CD8-positive, alpha-beta memory T cell (primary cell): ENCODE measurements at places on chromosomes 3 and 15. TPM values are rescaled to one million over a fixed set of nuclear protein-coding genes. Genes with fewer than 3 reads are reported as not detected.

DNA sequence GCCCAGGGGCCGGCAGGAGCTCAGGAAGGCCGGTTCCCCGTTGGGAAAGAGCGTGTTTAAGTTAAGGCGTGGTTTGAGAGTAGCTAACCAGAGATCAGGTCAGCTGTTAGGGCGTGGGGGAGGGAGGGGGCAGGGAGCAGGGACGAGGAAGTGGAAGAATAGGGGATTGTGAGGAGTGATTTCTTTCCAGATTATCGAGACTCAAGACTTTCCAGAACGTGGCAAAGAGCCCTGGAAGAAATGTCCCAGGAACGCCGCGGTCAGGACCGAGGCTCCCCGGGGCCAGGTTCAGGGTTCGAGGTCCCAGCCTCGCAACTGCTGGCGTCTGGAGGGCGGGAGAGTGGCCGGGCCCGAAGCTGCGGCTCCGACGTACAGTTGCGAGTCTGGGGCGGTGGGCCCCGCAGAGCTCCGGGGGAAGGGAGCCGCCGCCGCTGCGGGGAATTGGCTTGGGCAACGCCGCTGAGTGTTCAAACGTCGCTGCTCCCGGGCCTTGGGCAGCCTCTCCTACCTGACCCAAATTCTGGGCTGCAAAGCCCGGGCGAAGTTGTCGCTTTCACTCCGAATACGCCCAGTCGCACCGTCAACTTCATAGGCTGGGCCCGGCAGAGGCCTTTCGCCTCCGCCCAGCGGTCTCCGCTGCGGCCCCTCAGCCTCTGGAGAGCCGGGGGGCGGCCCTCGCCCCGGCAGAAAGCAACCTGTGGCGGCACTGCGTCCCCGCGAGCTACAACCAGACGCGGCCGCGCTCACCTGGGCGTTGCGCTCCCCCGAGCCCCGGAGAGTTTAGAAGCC lies 9.5 kb downstream of the ISL2 start:
- DNase-seq = no peak

GRCh38 chr3:193194371-193194770 lies 46.7 kb upstream of the PLAAT1 start:
- DNase-seq = no peak

DNA sequence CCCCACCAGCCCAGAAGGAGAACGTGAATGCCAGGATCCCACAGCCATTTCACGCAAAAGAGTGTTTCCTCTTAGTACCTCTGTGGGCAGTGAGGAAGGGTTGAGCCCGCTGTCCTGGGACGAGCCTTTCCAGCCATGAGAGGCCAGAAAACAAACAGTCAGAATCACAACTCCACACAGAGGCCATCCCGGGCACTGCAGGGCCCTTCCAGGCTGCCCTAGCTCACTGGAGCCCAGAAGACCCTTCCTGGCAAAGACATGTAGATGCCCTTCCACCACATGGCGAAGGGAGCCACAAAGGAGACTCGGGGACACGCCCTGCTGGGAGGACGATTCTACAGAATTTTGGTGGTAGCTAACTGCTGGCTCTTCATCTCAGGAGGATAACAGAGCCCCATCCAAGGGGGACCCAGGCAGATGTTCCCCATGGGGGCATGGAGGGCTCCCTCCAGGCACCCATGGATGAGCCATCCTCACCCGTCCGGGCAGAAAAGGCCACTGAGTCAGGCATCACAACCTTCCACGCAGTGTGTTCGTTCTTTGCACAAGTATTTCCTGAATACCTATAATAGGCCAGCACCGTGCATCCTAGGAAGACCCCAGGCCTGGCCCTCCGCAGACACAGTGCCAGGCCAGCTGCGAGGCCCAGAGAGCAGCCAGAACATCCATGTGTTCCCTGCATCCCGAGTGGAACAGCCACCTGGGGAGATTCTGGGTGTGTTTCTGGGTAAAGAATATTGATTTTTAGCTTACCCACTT lies 47.2 kb downstream of the SLC12A8 start:
- DNase-seq = no peak

GRCh38 chr3:172735014-172735413 lies 15.5 kb upstream of the ECT2 start:
- DNase-seq = no peak

DNA sequence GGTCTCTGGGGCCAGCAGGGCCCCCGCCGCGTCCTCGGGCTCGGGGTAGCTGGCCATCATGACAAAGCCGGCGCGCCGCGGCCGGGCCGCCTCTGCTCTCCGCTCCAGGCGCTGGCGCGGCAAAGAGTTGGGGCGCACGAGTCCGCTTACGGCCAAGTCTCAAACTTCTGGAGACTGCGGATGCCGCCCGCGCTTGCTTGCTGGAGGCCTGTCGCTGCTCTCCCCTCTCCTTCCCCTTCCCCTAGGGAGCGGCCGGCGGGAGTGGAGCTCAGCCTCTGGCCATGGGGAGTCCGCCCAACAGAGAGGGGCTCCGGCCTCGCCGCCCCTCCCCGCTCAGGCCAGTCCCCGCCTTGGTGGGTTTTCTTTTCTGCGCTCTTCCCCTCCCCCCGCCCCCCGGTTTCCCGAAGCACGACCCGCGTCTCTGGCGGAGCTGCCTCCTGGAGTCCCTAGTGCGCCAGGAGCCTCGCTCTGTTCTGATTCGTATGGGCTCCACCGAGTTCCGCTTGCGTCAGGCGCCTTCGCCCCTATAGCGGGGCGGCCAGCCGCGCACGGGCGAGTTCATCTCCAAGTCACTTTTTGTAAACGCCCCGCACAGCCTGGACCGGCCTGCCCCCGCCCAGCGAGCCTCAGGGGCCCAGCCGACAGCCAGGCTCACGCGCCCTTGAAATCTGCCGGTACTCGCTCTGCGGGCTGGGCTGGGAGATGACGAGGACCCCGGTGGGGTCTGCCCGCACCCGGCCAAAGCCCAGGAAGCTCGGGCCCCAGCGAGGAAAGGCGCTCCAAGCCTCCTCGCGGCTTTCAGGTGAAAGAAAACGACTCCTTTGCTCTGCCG lies at the start of the genes FOXL2 and FOXL2NB:
Gene FOXL2, minus strand, starts transcription at position 475 of the 832 bp plus-strand sequence. Its CDS starts 415 bp downstream, at position 60.
Gene FOXL2NB, plus strand, starts transcription at position 555 of the 832 bp plus-strand sequence. Its CDS starts 148 bp downstream, at position 703.
- no peak for DNase-seq

DNA sequence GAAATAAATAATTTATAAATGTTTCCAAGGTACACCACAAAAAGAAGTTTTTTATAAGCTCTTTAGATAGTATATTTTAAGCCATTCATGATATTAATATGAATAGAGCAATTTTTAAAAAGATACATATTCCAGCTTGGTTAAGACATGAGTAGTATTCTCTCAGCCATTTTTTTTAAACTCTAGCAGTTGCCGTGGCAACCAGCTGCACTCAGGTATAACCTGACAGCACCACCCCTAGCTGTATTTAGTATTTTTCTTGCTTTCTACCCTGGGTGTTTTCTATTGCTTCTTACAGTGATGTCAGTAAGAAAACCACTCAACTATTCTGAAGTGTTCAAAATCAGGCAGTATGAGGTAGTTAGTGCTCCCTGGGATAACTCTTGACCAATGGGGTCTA lies 496.3 kb upstream of the CNTN3 start:
- no peak for DNase-seq

- no peak for DNase-seq
These were observed 67.1 kb downstream of the ATP8B4 start for GRCh38 chr15:50051811-50052419.

DNA sequence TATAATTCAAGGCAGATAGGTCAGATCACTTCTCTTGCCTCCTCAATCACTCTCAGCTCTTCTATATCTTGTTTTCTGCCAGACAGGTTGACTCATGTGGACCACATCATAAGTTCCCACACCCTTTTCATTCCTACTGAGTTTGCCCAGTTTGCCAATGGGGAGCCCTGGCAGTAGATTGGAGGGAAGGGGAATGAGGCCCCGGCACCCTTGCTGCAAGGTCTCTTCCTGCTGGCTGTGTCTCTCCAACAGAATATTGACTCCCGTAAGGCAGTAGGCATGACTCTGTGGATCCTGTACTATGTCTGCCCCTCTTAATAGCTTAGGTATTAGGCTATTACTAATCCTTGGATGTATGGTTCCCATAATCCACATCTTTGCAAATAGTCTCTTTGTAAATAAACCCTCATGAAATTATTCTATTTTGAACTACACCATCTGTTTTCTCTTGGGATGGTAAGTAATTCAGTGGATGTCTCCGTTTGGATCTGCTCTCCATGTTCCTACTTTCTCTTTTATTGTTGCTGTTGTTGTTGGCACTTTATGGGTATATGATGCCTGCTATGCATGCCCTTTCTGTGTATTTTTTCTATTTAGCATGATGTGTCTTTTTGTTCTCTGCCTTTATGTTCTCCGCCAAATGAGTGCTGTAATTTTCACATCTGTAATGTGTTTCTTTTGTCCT lies 65.5 kb upstream of the DCBLD2 start:
- no peak for DNase-seq

- no peak for DNase-seq
These were observed 101.9 kb upstream of the ICE2 start for GRCh38 chr15:60580650-60581376.

Gene LDHAL6B
- not detected for total RNA-seq

Gene CYP1A2
- not detected for total RNA-seq

Gene TM4SF4
- not detected for total RNA-seq

Gene SLC12A6
- total RNA-seq = 20.6 TPM

Gene SH2D7
- total RNA-seq = not detected

Gene TMC3
- not detected for total RNA-seq
